ENCODE measurements at places on chromosomes 4 and X.

DNA sequence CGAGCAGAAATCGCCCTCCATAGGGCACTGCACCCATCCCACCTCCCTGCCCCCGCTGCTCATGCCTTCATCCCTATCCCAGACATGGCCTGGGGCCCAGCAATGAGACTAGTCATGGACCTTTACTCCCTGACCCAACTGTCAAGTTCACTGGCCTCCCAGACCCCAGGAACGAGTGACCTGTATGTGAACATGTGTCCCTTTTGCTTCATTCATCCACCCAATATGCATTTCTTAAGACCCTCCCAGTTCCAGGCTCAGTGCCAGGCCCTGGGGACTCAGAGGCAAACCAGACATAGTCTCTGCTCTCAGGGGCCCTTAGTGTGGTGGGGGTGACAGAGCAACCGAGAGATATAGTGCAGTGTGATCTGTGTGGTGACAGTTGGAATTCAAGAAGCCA, 67.0 kb downstream of the EFNB1 start:
- DNase-seq = no peak

DNA sequence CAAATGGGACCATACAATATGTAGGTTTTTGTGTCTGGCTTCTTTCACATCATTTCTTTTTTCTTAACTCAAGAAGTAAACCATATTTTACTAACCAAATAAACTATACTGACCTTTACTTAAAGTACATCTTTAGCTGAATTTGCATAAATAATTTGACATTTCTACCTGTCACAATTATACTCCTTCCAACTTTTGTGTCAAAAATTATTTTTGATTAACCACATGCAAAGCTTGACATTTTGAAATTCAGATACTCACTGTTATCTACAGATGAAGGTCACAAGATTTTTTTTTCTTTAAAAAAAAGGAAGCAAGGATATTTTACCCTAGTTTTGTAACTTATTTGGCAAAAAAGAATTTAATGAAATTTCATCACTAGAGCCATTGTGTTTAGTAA, 12.0 kb upstream of the RAB9A start:
- no peak for DNase-seq

- DNase-seq = no peak
Observed at GRCh38 chr4:183146478-183146877, 47.4 kb downstream of the WWC2 start.

DNA sequence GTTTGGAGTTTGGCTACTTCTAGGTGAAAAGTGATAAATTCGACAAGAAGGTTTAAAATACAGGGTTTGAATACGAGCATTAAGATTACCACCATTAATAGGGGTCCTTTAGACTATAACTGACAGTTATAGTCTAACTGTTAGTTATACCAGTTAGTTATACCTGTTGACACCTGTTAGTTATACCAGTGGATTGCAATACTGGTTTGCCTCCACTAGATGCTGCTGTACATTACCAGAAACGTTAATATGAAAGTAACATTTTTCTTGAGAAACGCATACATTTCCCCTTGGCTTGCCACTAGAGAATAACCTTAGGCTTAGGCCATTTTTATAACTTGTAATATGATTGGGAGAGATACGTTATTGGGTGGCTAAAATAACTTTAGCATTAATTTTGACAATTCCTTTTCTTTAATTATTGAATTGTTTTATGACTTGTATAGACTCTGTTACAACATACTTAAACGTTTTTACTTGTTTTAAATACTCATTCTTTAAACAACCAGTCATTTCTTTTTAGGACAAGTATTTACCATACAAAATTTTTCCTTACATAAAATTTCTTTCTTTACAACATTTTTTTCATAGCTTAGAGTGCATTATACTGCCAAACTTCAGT, 911.2 kb downstream of the FSTL5 start:
- DNase-seq = no peak

- DNase-seq = no peak
Observed at GRCh38 chr4:36099509-36099908, 144.8 kb downstream of the ARAP2 start.

Data from aorta (tissue), 5 donors.